ENCODE measurements at places on chromosomes 2 and 18.

GRCh38 chr2:162382278-162382677 lies 38.3 kb downstream of the GCA start:
- no peak for DNase-seq

GRCh38 chr2:239204136-239204875 lies 196.5 kb downstream of the HDAC4 start:
- DNase-seq: no peak

DNA sequence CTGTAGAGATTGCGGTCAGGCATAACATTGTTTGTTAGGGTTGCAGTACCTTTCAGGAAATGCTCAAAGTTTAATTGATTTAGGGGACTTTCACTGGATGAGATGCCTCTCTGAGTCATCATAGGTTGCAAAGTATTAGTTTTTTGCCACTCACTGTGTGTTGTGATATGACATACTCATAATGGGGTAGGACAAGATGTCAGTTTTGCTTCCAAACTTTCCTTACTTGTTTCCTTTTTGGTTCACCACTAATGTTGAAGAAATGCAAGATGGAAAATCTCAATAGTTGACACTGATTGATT lies 35.0 kb upstream of the PTH2R start:
- no peak for DNase-seq

- no peak for DNase-seq
Measured at GRCh38 chr2:181454686-181455450, 2.3 kb upstream of the ITGA4 start.

DNA sequence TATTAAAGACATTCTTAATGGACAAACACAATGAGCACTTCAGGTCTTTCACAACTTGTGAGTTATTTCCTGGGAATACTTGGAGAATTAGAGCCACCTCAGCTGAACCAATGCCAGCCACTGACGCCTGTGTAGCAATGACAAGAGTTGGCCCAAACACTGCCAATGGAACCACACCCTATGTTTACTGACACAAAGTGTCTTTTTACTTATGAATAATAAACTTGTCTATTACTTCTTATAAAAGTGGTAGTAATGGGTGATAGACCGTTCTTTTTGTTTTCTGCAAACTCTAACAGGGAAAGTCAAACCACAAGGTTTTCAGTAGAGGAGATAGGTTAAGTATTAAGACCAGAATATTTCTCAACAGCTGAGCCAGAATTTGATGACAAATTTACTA lies 12.5 kb upstream of the CHAC2 start:
- DNase-seq: no peak

DNA sequence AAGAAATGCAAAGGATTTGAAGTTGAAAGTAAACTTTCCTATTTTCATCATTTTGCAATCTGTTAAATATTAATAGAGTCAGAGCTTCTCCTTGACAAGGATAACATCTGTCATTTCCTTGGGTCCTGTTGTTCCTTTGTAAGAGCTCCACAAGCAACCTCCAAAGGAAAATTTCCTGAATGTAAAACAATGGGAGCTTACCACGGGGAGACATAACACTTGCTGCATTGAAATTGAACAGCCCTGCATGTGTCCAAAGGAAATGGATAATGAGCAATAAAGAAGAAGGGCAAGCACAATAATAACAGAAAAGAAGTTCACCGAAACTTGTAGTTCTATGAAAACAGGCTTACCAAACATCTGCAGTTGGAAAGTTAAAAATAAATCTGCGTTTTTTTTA lies 42.0 kb upstream of the SCG2 start:
- DNase-seq: no peak

GRCh38 chr2:62040926-62041325 lies 135.5 kb downstream of the COMMD1 start:
- no peak for DNase-seq

DNA sequence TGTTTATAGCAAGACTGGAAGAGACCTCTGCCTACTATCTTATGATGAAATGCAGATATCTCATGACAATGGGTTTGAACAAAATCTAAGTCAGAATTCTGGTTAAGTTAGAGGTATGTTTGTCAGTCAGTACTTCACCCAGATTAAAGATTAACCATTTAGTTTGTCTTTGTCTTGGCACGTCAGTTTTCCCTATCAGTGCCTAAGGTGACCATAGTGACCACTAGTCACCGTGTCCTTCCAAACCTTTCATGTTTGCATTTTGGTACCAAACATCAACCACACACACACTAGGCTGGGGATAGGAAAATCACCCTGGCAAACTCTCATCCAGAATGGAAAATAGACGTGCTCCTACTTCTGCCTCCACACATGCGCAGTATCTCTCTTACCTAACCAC lies 248.9 kb downstream of the PIEZO2 start:
- DNase-seq: no peak

All from activated naive CD4-positive, alpha-beta T cell (primary cell).